ENCODE measurements at places on chromosomes 13 and 19.

GRCh38 chr13:61142506-61142905 is 273.1 kb downstream of the PCDH20 start:
- DNase-seq = no peak

DNA sequence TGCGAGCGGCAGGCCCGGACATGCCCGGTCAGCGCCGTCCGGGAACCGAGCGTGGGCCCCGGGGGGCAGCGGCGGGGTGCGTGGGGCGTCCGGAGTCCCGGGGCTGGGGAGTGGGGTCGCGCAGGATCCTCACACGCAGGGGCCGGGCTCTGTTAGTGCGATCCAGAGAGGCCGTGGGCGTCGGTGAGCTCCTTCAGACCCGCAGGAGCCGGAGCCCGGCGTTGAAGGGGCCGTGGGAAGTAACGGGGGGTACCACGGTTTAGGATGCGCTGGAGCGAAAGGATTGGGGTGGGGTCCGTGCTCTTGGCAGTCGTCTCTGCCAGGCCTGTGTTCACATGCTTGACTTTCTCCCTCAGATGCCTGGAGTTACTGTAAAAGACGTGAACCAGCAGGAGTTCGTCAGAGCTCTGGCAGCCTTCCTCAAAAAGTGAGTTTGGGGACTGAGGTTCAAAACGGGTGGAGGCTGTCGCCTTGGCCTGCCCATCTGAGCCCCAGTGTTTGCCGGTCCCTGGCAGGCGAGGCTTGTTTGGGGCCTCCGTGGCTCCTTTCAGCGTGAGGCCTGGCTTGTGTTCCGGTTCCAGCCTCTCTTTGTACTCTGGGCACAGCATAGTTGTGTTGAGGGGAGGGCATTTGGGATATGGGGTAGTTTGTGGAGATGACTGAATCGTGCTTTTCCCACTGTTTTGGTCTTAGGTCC is 512 bp downstream of the RPS19 start:
- no peak for DNase-seq

GRCh38 chr19:58261968-58262921 is 16.5 kb upstream of the ZNF8 start:
- DNase-seq = peak; percentile 22

GRCh38 chr19:41226053-41226873 is 7.2 kb downstream of the AXL start:
- peak; percentile 82 for DNase-seq

DNA sequence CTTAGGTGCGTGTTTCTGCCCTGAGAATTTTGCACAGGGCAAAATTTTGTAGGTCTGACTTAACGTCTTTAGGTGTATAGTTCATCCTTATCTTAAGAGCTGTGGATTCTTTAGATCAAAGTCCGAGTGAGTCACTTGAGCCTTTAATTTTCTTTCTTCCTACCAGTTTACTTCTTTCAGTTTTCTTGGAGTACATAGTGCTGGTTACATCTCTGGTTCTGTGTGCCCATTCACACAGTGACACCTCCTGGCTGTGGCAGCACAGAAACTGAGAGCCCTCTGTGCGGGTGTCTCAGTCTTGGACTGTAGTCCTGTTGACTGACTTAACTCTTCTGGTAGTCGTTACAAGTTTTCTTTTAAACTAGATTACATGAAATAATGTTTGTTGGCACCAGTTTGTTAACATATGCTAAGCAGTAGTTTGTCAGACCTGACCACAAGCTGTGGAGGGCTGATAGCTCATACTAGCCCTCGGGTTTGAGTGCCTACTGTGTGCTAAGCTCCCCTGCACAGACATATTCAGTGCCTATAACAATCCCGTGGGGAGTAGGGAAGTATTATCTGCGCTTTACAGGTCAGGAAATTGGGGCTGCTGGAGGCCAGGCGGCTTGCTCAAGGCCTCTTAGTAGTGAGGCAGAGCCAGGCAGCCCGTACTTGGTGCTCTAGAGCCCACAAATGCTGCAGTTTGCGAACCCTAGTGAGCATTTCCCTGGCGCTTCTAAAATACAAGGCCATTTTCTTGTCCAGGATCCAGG is 1.6 kb downstream of the GATAD2A start:
- peak; percentile 79 for DNase-seq

DNA sequence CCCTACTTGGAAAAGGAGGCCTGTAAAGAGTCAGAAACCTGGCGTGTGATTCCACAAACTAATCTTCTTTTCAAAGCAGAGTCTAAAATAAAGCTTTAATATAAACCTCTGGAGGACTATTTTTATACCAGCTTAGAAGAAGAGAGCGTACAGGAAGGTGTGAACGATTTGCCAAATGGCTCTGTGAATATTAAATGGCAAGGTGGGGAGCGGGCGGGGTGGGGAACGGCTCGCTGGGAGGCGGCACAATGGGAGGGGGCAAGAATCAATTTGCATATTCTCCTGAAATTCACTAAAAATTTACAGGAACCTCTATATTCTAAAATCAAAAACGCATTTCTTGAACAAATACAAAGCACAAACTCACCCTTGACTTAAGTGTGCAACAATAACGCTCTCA is 982 bp downstream of the ZNF780B start:
- DNase-seq = no peak

DNA sequence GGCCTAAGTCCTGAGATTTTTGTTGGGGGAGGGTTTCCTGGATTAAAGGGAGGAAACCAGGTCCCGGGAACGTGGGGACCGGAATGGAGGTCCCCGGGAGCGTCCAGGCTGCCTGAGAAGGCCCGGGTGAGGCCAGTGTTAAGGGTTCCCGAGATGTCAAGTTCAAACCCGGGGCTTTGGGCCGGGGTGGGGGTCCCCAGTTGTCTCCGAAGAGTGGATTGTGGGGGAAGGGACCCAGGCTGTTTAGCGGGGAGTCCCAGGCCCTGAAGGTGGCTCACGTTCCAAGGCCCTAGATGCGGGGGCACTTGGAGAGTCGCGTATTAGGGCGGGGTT is 262 bp downstream of the COX7A1 start:
- no peak for DNase-seq

Data from cardiac septum (tissue), 1 donor.